ENCODE measurements at places on chromosomes 2 and 18.

- no peak overlapping the region for H3K4me3 ChIP-seq
- H3K27me3 ChIP-seq = no peaks in the 10 kb centered on the region
- no peak for DNase-seq
- peak overlapping the region; percentile 11 for H3K27ac ChIP-seq
- H3K36me3 ChIP-seq = no peaks in the 10 kb centered on the region
Measured at GRCh38 chr18:3027370-3027891, 14.5 kb upstream of the LPIN2 start.

- H3K27me3 ChIP-seq = no peaks in the 10 kb centered on the region
- DNase-seq = no peak
- no peak overlapping the region for H3K27ac ChIP-seq
- H3K4me3 ChIP-seq = no peak overlapping the region
- H3K4me1 ChIP-seq = no peaks in the 10 kb centered on the region
Measured at GRCh38 chr2:135475128-135475527, 55.9 kb downstream of the ZRANB3 start.

- H3K27me3 ChIP-seq = no peaks in the 10 kb centered on the region
- no peak overlapping the region for H3K27ac ChIP-seq
- no peaks in the 10 kb centered on the region for H3K36me3 ChIP-seq
- no peak overlapping the region for H3K4me3 ChIP-seq
- DNase-seq = no peak
Measured at GRCh38 chr2:237253046-237253702, 160.8 kb downstream of the COL6A3 start.

DNA sequence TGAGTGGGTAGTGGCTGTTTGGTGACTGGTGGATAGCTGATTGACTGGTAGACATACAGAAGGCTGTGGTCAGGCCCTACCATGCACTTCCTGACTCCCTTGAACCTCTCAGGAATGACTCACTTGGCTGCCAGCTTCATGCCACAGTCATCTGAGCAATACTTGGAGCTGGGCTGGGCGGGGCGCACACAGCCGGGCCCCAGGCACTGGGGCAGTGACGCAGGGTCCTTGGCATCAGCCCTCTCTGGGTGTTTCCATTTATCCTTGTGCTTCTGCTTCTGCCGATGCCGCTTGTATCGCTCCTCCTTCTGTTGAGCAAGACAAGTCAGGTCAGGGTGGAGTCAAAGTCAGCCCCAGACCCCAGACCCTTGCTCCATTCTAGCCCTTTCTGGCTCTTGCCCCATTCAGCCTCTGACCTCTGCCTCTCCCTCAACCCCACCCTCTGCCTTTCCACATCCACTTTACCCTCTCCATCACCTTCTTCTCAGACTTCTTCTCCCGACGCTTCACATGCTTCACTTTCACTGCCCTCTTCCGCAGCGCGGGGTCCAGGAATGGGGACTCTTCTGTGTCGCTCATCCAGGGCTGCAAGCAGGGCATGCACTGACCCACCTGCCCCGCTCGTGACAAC lies 3.0 kb upstream of the MBD1 start:
- no peaks in the 10 kb centered on the region for H3K4me1 ChIP-seq
- peaks cover 34% of the 10 kb centered on the region for H3K36me3 ChIP-seq
- no peak overlapping the region for H3K27ac ChIP-seq
- no peak overlapping the region for H3K4me3 ChIP-seq

GRCh38 chr2:58449286-58450010 lies 208.3 kb upstream of the FANCL start:
- DNase-seq = no peak
- no peaks in the 10 kb centered on the region for H3K27me3 ChIP-seq
- H3K4me3 ChIP-seq = no peak overlapping the region
- no peak overlapping the region for H3K27ac ChIP-seq
- H3K4me1 ChIP-seq = no peaks in the 10 kb centered on the region

DNA sequence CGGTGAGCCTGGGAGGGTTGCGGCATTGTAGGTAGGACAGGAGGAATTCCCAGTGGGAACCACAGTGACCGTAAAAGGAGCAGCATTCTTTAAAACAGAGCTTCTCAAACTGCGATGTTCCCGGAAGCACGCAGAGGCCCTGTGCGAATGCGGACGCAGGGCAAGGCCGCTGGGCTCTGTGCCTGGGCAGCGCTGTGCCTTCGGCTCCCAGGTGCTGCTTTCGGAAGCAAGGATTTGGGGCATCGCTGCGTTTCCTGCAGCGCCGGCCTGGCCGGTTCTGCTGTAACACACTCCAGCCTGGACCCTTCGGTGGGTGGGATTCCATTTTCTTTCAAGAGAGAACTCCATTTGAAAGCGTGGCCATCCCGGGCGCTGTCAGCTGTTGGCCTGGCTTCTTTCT lies 118.6 kb downstream of the PTGR3 start:
- H3K27me3 ChIP-seq = no peaks in the 10 kb centered on the region
- no peak overlapping the region for H3K4me3 ChIP-seq
- peak; percentile 36 for DNase-seq
- no peaks in the 10 kb centered on the region for H3K36me3 ChIP-seq

DNA sequence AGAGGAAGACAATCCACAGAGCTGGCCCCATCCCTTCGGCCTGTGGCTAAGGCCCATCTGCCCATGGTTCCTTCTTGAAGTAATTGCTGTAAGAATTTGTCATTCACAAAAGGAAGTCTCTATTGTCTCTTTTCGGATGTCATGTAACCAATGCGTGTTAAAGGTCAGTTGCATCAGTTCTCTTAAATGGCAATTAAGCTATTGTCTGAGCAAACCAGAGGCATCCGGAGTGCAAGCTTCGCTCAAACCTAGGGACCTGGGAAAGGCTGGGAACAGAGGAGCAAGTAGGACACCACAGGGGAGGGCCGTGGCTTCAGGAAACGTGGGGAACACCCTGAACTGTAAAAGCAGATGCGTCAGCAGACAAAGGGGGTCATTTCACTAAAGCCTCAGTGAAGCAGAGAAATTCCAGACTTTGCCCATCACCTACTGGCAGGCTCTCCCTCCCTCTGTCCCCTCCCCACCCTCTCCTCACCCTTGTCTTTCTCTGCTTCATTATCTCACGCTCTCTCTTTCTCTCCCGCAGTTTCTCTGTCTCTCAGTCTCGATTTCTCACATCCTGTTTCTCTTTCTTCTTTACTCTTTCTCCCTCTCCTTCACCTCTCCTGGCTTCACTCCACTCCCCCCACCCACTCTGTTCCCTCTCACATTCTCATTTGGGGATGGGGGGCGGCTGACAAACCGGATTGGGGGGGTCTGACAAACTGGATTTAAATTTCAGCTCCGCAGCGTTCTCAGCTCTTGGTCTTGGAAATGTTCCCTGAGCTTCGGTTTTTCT lies 204.6 kb upstream of the TNP1 start:
- no peaks in the 10 kb centered on the region for H3K27me3 ChIP-seq
- H3K4me1 ChIP-seq = no peaks in the 10 kb centered on the region
- no peak for DNase-seq
- H3K27ac ChIP-seq = peak overlapping the region; percentile 55
- H3K4me3 ChIP-seq = peak overlapping the region; percentile 4
- no peaks in the 10 kb centered on the region for H3K36me3 ChIP-seq

DNA sequence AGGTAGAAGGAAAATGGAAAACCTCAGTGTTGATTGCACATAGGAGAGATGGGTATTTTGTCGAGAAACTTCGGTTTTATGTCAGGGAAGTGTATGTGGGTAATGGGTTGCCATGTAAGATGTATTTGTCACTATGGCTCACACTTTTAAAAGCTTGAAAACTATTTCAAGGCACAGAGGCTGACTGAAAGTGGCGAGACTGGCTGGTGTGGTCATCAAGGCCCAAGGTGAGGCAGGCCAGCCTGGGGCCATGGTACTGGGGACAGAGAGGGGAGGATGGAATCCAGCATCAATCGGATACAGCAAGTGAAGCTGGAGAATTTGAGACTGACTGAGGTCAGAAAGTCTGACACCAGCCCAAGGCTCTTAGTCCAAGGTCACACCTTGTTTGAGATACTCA lies 77.2 kb upstream of the MCFD2 start:
- no peak for DNase-seq
- no peaks in the 10 kb centered on the region for H3K4me1 ChIP-seq
- no peak overlapping the region for H3K4me3 ChIP-seq
- peaks cover 32% of the 10 kb centered on the region for H3K36me3 ChIP-seq
- H3K27me3 ChIP-seq = no peaks in the 10 kb centered on the region

GRCh38 chr18:11655606-11655932 lies 33.5 kb upstream of the GNAL start:
- H3K36me3 ChIP-seq = no peaks in the 10 kb centered on the region
- no peak overlapping the region for H3K4me3 ChIP-seq
- peaks cover 8% of the 10 kb centered on the region for H3K4me1 ChIP-seq
- DNase-seq = no peak
- H3K27ac ChIP-seq = no peak overlapping the region

GRCh38 chr18:10441472-10441871 lies 13.0 kb upstream of the APCDD1 start:
- H3K27ac ChIP-seq = no peak overlapping the region
- H3K27me3 ChIP-seq = no peaks in the 10 kb centered on the region
- H3K4me1 ChIP-seq = no peaks in the 10 kb centered on the region
- no peak overlapping the region for H3K4me3 ChIP-seq

All from right atrium auricular region (tissue), 2 donors.